IMR-90 (cell line): ENCODE measurements at places on chromosomes 3 and 15.

GRCh38 chr3:99394831-99395778 is 243.3 kb upstream of the COL8A1 start:
- peak; percentile 89 for DNase-seq

DNA sequence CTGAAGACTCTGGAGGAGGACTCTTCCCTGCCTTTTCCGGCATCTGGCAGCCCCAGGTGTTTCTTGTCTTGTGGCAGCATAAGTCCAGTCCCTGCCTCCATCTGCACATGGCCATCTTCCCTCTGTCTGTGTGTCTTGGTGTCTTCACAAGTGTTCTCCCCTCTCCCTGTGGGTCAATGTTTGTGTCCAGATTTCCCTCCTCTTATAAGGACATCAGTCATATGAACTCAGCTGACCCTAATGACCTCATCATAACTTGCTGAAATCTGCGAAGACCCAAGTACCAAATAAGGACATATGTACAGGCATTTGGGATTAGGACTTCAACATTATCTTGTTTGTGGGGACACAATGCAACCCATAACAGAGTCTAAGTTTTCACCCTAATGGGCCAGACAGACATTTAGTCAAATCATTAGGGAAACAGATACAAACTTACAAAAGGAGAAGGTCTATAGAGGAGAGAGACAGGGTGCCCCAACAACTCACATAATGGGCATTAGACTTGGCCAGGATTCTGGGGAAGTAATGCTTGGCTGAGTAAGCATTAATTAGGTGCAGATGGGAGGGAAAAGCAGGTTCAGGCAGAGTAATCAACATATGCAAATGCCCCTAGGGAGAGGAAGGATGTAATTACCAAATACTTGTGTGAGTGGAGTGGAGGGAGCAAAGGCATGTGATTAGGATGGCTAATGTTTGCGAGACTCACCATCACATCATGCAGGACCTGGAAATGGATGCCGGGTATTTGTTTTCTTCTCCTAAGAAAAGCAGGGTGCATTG is 372.8 kb upstream of the TBL1XR1 start:
- no peak for DNase-seq

GRCh38 chr3:5431811-5432378 is 244.4 kb downstream of the EDEM1 start:
- no peak for DNase-seq

- no peak for DNase-seq
Measured at GRCh38 chr15:75449585-75450306, 1.7 kb downstream of the SIN3A start.

GRCh38 chr15:63439536-63440264 is 58.1 kb upstream of the CA12 start:
- DNase-seq, result peak; percentile 65

DNA sequence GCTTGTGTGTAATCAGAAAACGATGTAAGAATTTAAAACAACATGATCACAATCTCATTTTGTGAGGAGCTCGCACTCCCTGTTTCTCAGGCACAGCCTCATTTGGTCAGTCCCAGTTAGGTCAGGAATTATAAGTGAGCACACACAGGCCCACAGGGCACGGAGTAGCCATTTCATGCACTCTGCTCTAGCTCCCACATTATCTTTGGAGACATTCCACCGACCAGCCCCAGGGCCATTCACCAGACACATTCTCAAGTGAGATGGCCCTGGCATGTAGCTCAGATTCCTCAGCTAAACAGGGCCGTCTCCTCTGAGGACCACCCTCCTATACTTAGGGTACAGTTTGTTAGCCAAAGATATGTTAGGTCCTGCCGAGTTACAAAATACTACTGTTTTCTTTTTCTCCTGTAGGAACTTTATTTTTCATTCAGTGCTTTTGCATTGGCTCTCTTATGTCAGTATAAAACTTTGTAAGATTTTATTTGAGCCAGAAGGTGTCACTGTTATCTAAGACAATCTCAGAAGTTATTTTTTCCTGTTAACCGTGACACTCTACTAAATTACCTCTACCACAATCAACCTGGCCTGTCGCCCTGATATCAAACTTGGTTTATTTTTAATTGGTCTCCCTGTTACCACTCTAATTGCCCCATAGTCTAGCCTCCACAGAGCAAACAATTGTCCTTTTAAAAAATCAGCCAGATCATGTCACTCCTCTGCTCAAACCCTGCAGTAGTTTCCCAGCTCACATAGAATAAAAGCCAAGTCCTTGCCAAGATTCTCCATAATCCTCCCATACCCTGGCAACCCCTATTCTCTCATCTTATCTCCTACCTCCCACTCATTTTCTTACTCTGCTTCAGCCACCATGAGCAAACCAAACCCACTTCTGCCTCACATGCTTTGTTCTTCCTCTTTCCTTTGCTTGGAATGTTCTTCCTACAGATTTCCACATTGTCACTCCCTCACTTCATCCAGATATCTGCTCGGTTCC is 105.7 kb downstream of the PPP2R3A start:
- peak; percentile 27 for DNase-seq

- DNase-seq, result no peak
Measured at GRCh38 chr15:36933255-36933990, 166.9 kb downstream of the MEIS2 start.

DNA sequence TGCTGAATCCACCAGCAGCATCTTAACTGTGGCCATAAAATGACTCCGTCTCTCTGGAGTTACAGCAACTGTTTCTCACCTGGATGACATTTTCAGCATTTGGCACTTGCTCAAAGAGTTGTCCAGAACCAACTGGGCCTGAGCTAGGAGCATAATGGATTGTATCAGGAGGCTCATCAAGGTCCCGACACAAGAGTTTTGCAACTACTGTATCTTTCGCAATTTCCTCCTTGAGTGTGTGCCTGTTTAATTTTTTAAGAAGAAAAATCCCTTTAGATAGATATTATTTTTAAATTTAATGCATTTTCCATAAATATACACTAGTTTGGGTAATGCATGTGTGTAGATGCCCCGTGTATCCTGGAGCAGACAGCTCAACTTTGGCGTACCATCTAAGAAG is 44.3 kb upstream of the C3orf49 start:
- no peak for DNase-seq

- no peak for DNase-seq
Measured at GRCh38 chr3:178310949-178311348, 225.3 kb upstream of the KCNMB2 start.

DNA sequence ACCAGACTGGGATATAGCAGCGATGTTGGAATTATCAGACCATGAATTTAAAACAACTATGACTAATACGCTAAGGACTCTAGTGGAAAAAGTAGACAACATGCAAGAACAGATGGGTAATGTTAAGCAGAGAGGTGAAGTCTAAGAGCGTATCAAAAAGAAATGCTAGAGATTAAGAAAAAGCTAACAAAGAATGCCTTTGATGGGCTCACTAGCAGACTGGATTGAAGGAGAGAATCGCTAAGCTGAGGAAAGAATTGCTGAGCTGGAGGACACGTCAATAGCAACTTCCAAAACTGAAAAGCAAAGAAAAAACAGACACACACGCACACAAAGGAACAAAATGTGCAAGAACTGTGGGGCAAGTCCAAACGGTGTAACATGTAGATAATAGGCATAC is 20.0 kb upstream of the CMTM6 start:
- DNase-seq, result no peak

DNA sequence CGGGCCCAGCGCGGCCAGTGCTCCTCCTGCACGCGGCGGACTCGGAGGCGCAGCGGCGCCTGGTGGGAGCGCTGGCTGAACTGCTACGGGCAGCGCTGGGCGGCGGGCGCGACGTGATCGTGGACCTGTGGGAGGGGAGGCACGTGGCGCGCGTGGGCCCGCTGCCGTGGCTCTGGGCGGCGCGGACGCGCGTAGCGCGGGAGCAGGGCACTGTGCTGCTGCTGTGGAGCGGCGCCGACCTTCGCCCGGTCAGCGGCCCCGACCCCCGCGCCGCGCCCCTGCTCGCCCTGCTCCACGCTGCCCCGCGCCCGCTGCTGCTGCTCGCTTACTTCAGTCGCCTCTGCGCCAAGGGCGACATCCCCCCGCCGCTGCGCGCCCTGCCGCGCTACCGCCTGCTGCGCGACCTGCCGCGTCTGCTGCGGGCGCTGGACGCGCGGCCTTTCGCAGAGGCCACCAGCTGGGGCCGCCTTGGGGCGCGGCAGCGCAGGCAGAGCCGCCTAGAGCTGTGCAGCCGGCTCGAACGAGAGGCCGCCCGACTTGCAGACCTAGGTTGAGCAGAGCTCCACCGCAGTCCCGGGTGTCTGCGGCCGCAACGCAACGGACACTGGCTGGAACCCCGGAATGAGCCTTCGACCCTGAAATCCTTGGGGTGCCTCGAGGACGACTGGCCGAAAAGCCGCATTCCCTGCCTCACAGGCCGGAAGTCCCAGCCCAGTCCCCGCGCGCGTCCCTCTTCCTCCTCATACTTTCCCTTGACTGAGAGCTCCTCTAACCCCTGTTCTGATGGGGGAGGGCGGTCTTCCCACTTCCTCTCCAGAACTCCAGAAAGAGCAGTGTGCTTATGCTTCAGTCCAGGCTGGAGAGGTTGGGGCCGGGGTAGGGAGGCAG is 1.4 kb upstream of the IL17RC start:
- peak; percentile 52 for DNase-seq

DNA sequence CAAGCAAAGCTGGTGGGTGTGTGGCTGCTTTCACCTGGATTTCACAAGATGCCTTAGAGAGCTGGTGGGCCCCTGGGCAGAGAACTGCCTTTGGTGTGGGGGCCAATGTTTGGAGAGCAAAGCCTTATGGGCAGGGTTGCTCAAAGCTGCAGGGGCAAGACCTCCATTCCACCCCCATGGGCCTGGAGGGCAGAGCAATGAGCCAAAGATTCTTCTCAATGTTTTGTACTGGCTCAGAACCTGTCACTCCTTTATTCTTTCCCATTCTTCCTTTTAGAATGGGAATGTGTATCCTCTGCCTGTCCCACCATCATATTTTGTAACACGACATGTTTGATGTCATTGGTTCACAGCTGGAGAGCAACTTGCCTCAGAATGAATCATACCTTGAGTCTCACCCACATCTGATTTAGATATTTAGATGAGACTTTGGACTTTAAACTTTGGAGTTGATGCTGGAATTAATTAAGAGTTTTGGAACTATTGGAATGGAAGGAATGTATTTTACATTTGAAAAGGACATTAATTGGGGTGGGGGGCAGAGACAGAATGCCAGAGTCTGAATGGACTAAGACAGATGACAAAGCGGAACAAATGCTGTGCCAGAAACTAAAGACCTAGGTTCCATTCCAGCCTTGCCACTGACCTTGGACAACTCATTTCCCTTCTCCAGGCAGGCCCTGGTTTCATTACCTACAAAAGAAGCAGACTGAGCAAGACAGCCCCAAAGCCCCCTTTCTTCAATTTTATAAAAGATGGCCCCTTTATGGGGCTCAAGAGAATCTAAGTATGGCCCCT is 72.9 kb downstream of the DAPK2 start:
- peak; percentile 67 for DNase-seq

- DNase-seq, result no peak
Measured at GRCh38 chr3:61897848-61898247, 336.5 kb downstream of the PTPRG start.

DNA sequence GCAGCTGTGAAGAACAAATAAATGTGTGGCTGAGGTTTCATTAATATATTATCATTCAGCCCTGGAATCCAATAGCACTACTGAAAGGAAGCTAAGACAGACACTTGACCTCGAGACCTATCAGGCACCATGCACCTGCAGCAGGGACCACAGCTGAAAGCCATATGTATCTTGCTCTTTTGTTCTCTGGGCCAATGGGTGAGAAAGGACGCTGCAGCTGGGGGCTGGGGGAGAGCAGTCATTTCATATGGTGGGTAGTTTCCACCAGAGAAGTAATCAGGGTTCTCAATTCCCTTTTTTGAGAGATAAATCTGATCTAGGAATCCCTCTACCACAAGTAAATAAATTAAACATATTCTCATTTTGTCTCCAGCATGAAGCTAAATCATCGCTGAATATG is 225.6 kb upstream of the STRIT1 start:
- no peak for DNase-seq

DNA sequence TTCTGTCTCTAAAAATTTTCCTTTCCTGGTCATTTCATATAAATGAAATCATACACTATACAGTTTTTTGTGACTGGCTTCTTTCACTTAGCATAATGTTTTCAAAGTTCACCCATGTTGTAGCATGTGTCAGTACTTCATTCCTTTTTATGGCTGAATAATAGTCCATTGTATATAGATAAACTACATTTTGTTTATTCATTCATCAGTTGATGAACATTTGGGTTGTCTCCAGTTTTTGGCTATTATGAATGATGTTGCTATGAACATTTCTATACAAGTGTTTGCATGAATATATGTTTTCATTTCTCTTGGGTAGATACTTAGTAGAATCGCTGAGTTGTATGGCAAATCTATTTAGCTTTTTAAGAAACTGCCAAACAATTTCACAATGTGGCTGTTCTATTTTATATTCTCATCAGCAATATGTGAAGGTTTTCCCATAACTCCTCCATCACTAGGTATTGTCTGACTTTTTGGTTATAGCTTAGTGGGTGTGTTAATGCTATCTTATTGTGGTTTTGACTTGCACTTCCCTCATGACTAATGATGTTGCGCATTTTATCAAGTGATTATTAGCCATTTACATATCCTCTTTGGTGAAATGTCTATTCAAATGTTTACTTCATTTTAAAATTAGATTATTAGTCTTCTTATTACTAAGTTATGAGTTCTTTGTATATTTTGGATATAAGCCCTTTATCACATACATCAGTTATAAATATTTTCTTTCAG is 21.7 kb upstream of the AP4E1 start:
- no peak for DNase-seq

GRCh38 chr3:113124256-113124830 is 87.0 kb upstream of the BOC start:
- no peak for DNase-seq

DNA sequence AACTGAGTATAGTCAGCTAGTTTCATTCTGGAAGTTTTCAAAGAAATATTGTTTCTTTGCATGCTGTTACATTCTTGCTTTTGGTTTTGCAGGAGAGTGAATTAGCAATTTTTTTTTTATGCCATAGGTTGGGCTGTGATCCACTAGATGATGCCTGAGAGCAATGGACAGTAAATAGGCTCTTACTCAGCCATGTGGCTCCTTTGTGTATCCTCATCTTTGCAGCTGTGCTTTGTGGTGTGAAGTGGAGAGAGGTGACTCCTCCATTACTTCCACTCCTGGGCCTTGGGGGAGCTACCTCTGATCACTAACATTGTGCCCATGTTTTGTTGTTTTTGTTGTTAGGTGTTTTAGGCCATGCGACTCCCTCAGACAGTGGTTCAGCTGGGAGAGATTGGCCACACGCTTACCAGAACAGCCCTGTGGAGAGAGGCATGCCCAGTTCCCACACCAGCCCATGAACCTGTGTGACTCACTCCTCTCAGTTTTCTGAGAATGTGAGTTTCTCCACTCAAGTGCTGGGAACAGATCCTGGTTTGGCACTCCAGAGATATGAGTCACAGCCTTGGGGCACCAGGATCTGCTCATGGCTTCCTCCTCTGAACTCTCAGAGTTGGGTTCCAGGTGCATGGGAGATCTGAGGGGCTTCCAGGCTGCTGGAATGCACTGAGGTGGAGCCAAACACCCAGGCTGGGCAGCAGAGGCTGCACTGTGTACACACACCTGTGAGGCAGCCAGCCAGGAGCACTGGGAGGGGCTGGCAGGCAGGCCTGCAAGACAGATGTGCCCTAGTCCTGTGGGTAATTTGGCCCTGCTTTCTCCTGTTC is 785.3 kb downstream of the ROBO2 start:
- DNase-seq, result peak; percentile 50

GRCh38 chr3:110248666-110249065 is 823.0 kb upstream of the NECTIN3 start:
- DNase-seq, result peak; percentile 52

- DNase-seq, result no peak
Measured at GRCh38 chr3:36900474-36901443, 44.1 kb downstream of the TRANK1 start.
